ENCODE measurements at places on chromosomes 4 and X.

DNA sequence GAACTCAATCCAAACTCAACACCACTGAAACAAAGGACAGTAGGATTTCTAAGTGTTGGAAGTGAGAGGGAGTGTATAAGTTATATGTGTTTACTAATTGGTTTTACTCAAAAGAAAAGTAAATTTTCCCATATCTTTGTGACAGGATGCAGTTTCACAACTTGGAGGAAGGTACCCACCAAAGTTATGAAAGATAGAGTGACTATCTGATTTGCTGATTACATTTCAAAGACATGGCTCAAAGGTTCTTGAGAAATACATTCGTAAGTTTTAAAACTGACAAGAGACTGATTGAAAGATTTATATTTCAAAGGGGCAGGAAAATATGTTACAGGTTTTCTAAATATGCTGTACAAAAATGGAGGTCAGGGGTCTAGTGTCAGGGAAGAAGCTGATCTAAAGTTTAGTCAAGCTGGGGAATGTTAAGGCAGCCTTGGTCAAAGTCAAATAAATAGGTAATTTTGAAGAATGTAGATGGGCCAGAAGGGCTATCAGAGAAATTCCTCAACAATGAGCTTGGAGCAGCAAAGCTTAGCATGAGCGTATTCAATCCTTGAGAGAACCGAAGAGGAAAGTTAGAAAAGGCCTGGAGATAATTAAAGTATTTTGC lies 9.7 kb upstream of the COMMD8 start:
- no peak for DNase-seq

DNA sequence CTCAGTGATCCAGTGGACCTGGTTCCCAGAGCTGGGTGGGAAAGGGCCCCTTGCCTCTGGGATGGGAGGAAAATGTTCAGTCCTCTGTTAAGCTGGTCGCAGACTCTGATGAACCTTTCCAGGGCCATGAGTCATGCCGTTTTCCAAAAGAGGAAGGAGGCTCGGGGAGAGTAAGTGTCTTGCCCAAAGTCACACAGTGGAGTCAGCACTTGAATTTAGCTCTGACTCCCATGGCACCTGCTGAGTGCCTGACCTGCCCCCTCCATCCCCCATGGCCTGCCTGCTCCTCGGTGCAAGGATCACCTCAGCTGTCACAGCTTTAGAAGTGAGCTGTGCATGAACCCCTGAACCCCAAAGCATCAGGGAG lies 14.0 kb upstream of the KIAA0232 start:
- peak; percentile 33 for DNase-seq

GRCh38 chrX:580030-580429 lies 50.6 kb upstream of the SHOX start:
- DNase-seq = no peak

- no peak for DNase-seq
Observed at GRCh38 chr4:95212692-95213091, 336.1 kb downstream of the UNC5C start.

DNA sequence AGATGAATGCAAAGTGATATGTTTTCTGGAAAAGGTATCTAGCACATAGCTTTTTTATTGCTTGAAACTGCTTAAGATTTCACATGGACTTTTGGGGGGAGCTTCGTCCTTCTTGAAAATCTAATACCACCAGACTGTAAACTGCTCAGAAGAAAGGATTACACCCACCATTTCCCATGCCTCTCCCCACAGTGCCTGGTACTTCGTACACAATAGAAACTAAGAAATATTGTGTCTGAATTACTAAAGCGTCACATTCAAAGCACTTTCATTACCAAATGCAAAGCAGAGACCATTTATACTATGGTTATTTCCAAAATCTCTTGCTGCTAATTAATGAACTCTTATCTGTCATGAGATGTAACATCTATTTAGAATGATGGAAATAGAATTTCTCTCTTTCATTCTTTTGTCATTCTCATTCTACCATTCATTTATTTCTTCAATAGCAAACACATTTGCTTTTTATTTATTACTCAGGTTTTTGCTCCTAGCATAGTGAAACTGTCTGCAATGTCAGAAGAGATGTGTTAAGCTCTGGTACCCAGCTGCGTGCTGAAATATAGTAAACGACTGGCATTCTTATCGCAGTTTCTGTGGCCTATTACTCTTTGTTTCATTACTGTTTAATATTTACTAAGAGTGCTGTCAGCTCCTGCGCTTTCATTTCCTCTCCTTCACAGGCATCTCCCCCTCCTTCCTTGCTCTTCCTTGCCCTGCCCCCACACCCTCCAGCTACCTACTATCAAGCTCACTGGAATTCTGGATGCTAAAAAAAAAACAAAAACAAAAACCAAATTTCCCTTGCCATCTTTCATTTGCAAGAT lies 51.4 kb upstream of the RAPGEF2 start:
- no peak for DNase-seq

- no peak for DNase-seq
Observed at GRCh38 chrX:13716455-13716854, 18.0 kb downstream of the TRAPPC2 start.

GRCh38 chr4:3342182-3342854 lies 49.5 kb downstream of the RGS12 start:
- peak; percentile 47 for DNase-seq

GRCh38 chrX:56309881-56310280 lies 77.7 kb downstream of the KLF8 start:
- no peak for DNase-seq

DNA sequence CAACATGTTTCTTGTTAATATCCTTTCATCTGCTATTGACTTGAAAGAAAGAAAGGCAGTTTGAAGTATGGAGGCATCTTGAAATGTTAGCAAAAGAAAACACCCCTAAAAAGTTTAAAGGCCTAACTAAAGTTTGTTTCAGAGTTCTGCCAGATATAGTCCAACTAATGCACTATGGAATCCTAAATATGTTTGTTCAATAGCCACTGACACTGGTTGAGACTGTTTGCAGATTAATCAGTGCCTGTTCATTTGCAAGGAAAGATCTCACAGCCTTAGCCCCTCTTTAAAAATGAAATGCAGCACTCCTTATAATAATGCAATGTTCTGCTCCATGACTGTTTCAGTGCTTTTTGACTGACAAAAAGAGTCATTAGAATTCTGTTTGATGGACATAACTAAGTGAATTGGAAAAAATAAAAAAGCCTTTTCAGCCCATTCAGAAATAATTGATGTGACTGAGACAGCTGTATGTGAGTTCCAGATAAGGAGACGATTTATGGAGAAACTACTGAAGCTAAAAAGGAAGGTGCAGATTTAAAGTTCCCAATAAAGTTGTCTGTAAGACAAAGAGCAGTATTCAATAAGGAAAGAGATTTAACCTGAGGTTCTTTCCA lies 192.0 kb downstream of the PCDH7 start:
- DNase-seq = peak; percentile 41

- DNase-seq = no peak
Observed at GRCh38 chr4:5465529-5465928, 242.8 kb downstream of the EVC2 start.

- DNase-seq = no peak
Observed at GRCh38 chrX:65900850-65901844, 138.7 kb downstream of the VSIG4 start.

DNA sequence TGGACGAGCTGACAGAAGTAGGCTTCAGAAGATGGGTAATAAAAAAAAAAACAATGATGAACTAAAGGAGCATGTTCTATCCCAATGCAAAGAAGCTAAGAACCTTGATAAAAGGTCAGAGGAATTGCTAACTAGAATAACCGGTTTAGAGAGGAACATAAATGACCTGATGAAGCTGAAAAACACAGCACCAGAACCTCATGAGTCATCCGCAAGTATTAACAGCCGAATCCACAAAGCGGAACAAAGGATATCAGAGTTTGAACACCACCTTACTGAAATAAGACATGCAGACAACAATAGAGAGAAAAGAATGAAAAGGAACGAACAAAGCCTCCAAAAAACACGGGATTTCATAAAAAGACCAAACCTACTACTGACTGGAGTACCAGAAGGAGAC lies 10.5 kb downstream of the NELFA start:
- no peak for DNase-seq

DNA sequence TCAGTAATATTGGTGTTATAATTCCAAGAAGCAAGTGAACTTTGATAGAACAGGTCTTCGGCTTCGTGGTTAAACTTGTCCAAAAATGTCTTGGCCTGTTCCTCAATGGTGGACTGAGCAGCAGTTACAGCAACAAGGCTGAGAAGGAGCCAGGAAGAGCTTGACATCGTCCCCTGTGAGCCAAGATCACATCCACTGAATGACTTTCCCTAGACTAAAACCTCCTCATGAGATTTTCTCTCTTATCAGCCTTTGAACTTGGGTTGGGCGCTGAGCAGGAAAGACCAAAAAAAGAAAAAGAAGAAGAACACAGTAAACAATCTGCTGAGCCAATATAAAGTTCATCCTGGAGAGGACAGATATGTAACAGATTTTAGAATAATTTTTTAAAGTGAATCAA lies at the start of gene ACE2:
Gene ACE2, minus strand, starts transcription at position 216 of the 400 bp plus-strand sequence. Its CDS starts 49 bp downstream, at position 167.
- DNase-seq = no peak

- DNase-seq = no peak
Observed at GRCh38 chrX:129781134-129781672, 1.5 kb downstream of the SASH3 start.

- DNase-seq = peak; percentile 36
Observed at GRCh38 chrX:65035446-65035770, 59.2 kb upstream of the ZC4H2 start.

GRCh38 chr4:132646186-132646585 lies 502.9 kb upstream of the PCDH10 start:
- no peak for DNase-seq

GRCh38 chr4:60981534-60981933 lies 218.6 kb upstream of the ADGRL3 start:
- DNase-seq = no peak

DNA sequence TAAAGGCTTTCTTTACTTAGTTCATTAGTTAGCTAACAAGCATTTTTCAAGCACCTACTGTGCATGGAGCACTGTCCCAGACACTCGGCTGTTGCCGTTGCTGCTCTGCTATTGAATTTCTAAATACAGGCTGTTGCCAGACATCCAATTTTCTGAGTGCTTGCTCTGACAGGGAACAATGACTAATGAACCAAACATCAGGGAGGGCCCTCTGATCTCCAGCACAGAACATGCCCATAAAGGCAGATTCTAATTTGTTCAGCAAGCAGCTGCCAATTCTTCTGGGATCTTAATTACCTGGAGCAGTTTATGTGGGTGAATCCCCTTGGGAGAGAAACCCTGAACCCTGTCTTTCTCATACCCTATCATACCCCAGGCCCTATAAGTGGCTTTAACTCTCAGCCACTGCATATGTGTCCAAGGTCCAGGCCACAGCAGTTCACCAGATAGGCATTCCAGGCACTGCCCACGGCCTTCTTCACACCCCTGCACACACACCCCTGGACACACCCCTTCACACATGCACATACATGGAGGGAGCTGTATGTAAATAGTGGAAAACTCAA lies 27.9 kb downstream of the TSC22D3 start:
- peak; percentile 56 for DNase-seq

DNA sequence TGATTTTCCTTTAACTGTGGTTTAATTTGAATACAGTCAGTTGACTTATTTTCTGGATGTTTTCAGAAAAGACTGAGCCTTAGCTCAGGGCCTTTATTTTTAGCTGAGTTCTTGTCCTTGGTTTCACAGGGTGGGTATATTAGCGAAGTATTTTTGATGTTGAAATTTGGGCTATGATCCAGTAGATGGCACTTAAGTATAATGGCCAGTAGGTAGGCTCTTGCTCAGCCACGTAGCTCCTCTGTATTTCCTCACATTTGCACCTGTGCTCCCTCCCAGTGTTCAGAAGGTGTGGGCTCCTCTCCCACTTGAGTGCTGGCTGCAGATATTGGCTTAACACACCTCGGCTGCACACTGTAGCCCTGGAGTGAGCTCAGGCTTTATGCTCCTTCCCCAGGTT lies 549.9 kb upstream of the AMOT start:
- DNase-seq = no peak

DNA sequence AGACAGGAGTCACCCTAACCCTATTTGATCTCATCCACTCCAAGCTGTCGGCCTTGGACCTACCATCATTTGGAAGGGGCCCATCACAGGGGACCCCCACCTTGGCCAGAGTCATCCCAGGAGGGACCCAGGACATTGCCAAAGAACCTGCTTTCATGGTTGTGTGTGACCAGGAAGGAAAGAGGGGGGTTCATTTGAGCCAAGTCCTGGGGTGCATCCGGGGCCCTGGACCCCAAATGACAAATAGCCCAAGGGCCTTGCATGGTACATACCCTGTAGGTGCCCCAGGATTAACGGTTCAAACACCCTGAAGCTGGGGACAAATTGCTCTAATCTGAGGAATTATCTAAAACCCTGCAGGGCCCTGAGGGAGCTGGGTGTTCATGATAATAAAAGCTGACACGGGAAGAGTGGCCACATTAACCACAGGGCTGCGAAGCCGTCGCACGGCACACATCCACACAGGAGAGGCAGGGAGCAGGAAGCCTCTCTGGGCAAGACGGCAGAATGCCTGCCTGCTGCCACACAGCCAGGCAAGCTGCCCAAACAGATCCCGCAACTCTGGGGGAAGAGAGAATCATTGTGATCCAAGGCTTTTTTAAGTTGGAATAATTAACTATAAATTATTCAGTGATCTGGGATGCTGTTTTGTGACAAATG lies 28.2 kb upstream of the PPP2R2C start:
- DNase-seq = no peak

DNA sequence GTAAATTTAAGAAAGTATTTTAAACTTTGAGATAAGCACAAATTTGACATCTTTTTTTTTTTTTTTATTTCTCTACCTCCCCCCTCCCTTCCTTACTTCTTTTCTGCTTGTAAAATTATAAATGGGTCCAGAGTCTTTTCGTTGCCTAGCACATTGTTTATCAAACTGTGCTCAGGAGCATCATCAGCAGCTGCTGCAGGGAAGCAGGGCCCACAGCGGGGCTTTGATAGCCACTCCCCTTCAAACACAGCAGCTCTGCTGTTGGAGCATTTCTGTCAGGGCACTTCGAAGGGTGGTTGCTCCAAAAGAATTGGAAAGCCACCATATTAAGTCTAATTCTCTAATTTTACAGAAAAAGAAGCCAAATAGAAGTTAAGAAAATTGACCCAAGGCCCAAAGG lies 588.3 kb downstream of the SPRY1 start:
- no peak for DNase-seq

- DNase-seq = no peak
Observed at GRCh38 chr4:98583265-98583664, 75.1 kb downstream of the TSPAN5 start.

DNA sequence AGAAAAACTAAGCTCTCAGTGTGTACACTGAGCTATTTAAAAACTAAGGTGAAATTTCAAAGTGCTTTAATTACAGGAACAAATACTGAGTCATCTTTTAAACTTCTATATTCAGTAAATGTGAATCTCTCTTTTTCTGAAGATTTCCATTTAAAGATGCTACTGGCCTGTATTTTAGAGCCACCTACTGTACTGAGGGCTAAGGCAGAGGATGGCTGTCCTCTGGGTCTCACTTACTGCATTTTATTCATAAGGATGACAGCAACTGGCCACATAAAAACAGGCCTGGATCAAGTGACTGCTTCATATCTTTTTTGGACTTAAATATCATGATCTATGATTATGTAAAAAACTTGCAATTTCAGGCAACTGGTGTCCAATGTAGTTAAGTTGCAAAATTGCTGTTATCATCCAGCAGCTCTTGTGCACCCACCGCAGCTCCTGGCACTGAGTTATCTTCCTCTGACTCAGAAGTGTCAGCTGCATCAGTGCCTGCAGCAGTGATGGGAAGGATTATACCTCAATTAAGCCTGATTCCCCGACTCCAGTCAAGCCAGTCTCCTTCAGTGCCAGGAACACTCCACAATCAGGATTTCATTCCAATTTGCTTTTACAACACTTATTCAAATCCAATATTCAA lies 1073.7 kb downstream of the PDHA2 start:
- DNase-seq = no peak

- peak; percentile 92 for DNase-seq
Observed at GRCh38 chrX:45758319-45758718, 557.6 kb upstream of the DIPK2B start.
